ENCODE measurements at places on chromosomes 16 and 17.

DNA sequence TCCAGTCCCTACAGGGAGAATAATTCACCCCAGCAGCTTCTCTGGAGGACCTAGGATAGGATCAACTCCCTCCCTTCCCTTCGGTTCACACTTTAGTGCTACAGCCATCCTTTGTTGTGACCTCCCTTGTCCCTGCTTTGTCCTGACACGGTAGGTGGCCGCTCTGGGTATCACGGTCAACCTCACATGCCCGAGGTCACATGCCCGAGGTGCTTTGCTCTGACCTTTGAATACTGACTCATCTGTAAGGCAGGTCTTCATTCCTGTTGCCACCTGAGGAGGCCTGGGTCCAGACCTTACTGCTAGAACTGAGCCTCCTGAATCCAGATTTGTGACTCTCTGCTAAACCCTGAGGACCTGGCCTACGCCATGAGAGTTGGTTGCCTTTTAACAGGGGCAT lies 19.7 kb downstream of the ALKBH5 start:
- DNase-seq: no peak

DNA sequence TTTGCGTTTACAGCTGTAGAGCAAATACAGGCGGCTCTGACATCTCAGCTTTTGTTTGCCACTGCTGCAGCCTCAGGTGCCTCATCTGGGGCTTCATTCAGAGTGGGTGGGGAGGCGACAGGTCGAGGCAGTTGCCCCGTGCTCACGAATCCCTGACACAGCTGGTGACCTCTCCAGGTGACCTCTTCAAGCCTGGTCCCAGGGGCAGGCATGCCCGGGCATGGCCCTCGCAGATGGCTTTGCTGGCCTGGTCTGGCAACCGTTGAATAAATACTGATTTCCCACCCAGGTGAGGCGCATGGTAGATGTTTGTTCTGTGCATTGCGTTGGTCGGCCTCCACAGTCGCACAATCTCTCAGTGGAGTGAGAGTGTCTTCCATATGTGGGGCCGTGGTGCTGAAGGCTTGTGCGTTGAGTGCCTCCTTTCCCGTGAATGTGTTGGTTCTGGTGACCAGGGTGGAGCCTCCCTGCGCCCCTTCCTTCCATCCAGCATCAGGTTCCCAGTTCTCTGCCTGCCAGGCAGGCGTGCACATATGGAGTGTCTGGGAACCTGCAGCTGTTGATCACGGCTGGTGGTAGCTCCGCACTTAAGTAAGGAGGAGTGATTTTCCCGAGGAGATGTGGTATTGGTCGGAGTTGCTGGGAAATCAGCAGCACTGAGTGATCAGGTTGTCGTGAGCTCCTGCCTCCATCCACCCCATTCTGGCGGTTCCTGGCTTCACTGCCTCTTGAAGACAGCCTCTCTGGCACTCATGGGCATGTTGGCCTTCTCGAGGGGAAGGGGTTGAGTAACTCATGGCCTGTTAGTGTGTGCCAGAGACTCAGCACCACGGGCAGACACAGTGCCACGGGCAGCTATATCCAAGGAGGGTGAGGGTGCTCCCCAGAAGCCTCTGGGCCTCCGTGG lies 149.7 kb downstream of the RPTOR start:
- no peak for DNase-seq

DNA sequence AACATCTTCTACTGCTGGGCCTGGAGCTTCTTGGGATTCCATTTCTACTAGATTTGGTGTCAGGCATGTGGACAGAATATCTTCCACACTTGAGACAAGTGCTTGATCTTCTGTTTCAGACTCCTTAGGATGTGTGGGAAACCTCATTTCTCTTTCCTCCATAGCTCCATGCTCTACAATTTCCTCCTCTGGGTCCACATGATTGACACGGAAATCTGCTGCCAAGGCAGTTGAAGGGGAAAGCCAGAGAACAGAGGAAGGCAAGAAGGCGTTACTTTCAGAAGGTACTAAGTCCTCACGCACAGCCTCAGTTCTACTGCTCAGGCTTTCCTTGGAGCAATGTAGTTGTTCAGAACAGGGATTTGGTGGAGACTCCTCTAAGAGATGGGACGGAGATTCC lies 6.6 kb downstream of the SPAG5 start:
- DNase-seq: no peak

DNA sequence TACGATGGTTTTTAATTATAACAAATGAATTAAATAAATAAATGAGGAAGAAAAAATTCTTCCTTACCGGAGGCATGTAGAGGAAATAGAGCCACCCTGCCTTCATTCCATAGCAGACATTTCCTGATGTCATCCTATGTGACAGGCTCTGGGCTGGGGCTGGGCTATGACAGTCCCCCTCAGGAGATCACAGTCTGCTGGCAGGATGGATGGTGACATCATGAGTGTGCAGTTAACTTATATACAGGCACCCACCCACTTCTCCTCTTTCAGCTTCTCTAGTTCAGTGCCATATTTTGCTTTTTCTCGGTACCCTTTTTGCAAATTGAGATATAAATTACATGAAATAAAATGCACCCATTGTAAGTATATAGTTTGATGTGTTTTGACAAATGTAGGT lies 6.4 kb upstream of the CMTM3 start:
- DNase-seq: no peak

DNA sequence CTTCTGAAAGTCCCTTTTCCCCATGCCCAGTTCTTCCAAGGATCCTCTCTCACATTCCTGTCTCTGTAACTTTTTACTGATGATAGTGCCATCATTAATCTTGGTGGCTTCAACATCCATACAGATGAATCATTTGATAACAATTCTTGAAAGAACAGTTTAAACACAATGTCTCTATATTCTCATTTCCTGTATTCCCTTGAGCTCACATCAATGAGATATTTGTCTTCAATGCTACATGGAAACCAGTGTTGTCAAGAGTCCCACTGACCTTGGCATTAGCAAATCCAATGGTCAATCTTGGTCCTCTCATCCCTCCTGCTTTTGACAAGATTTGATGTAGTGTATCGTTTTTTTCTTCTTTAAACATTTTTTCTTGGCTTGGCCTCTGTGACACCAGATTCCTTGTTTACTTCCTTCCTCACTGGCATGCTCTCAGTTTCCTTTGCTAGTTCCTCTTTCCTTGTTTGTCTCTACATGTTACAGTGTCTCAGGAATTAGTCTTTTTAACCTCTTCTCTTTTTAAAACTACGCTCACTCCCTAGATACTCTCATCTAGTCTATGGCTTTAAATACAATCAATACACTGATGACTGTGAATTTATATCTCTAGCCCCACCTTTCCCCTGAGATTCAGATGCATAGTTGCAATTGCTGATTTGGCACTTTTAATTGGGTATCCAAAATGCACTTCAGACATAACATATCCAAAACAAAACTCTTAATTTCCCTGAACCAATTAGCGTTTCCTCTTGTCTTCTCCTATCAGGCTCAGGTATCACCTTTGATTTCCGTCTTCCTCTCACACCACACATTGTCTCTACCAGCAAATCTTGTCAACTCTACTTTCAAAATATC lies 134.0 kb downstream of the MYO1D start:
- no peak for DNase-seq

DNA sequence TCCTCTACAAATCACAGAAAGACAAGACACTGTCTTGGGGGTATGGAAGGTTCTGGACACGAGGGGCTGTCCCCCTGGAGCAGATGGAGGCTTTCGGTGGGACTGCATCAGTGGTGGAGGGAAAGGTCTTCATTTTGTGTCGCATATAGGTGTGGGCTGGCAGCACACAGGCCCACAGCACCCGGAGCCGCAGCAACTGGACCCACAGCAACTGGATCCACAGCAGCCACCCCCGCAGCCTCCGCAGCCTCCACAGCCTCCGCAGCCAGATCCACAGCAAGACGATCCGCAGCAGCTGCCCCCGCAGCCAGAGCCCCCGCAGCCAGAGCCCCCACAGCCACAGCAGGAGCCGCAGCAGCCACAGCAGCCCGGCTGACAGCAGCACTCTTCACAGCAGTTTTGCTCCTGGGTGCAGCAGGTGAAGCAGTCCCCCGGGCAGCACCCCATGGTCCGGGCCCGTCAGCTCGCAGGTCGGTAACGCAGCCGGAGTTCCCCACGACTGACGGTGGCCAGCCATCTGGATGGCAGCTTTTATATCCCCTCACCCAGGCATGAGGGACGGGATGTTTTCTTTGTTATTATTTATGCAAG lies at the start of gene KRTAP17-1:
KRTAP17-1 (minus strand) TSS at position 507 of the 591 bp plus-strand sequence; CDS start at position 447, 60 bp downstream.
- DNase-seq: no peak

DNA sequence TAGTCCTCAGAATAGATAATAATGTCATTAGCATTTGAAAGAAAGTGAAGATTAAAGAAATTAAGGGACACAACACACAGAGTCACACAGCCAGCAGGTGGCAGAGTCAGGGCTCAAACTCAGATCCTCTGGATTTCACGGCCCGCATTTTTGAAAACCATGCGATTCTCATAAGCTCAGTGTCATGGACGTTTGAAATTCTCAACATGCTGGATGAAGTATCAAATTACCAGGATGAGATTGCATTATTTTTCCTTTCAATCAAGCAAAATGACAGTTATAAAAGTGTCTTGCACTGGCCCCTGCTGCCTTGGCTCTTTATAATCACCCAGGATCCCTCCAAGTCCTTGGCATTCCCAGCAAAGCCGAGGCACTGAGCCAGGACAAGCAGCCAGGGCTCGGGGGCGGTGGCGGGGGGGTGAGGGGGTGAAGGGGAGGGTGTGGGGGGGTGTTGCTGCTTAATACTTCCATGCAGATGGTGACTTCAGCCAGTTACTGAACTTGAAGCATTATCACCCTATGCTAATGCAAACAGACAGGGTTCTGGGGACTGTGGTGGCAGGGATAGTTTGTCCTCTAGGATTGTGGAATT lies 6.6 kb upstream of the BMERB1 start:
- no peak for DNase-seq

GRCh38 chr17:82876602-82877379 lies 37.0 kb upstream of the ZNF750 start:
- DNase-seq: no peak

GRCh38 chr16:67150047-67150832 lies 558 bp downstream of the B3GNT9 start:
- DNase-seq: no peak

DNA sequence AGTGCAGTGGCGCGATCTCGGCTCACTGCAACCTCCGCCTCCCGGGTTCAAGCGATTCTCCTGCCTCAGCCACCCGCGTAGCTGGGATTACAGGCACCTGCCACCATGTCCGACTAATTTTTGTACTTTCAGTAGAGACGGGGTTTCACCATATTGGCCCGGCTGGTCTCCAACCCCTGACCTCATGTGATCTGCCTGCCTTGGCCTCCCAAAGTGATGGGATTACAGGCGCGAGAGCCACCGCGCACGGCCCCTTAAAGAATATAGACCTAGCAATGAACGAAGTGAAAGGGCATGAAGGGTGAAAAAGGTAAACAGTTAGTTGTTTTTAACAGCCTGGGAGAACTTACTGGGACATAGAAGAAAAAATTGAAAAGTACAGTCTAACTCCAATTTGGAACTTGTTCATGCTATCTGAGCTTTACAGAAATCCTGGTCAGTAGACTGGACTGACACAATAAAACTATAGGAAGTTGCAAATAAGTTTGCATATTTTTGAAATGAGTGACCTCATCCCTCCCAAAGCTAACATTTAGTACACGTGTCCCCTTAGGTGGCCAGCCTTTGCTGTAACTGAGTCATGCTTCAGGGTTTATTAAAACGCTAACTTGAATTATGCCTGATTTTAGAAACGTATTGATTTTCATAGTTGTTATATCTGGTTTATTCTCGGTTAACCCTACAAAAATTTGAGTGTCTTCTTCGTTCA lies 1.8 kb downstream of the COG1 start:
- no peak for DNase-seq

GRCh38 chr16:88784856-88785105 lies 239 bp downstream of the PIEZO1 start:
- DNase-seq: no peak

DNA sequence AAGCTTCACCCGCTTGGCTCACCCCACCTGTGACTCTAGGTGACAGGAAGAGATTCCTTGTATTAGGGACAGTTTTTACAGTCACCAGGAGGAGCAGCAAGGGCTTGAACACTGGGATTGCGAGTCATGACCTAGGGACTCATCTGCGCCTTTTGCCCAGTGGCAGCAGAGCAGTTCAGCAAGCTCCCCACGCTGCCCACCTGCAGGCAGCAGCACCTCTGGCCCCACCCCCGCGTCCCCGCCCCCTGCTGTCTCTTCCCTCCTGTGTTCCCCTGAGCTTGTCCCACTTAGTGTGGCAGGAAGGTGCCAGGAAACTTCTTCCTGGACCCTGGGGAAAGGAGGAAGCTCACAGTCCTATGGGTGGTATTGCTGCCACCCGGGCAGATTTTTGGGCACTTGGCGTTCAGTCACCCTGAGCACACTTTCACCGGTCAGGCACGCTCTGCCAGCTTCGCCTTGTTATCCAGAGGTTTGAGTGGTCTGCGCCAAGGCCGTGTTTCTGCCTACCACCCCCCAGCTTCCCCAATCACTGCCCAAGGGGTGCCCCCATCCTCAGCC lies 8.7 kb downstream of the MMP15 start:
- DNase-seq: no peak

GRCh38 chr16:67155295-67156142 lies 4.2 kb downstream of the TRADD start:
- no peak for DNase-seq

DNA sequence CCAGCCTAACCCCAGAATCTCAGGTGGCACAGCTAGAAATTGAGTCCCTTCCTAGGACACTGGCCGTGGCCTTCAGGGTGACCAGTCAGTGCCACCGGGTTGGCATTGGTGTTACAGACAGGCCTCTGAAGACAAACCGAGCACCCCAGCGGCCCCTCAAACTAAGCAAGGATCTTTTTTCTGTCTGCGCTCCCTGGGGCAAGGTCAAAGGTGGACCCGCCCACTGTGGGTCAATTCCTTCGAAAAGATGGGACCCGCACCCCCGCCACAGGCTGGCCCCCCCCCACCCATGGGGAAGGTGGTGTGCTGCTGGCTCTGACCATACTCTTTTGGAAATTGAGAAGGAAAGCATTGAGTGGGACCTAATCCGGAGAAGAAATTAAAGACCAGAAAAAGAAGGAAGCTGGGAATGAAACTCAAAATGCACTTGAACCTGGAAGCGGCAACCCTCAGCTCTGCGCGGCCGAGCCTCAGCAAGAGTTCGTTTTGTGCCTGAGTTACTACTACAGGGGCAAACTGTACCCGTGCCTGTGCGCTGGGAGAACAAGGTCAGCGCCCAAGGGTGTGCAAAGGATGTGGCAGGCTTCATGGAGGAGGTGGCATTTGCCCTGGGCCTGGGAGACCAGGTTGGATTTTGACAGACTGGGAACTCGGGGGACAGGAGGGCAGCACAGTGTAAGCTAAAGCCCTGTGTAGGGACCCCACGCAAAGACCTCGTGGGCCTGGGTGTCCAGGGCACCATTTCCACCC lies 20.4 kb downstream of the TMC6 start:
- DNase-seq: no peak

DNA sequence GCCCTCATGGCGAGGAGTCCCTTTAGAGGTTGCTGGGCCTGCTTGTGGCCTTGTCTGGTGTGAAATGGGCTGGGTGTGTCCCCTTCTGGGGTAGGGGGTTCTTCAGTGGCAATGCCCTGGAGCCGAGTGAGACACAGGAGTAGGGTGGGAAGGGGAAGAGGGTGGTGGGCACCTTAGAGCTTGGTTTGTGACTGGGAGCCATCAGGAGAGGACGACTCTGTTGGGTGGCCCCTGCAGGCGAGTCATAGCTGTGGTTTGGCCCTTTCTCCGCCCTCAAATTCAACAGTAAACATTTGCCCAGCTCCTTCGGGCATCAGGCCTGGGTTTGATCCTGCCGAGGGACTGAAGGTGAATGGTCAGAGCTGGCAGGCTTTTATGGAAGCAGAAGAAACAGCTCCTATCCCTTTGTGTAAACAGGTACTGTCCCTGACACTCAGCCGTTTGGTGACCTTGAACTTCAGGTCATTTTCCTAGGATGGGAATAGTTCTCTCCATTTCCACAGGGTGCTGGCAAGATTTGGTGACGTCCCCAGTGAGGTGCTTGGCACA lies 2.9 kb downstream of the E4F1 start:
- no peak for DNase-seq

Measured in cortex of kidney (tissue), 1 donor.